ENCODE measurements at places on chromosomes 16 and 17. TPM values are rescaled to one million over a fixed set of nuclear protein-coding genes. Genes with fewer than 3 reads are reported as not detected.

C16orf74 gene
- 22.8 TPM for total RNA-seq

CD300H gene
- not detected for total RNA-seq

CLN3 gene
- total RNA-seq = 16.9 TPM

SLC38A8 gene
- total RNA-seq = not detected

WDR90 gene
- total RNA-seq = 17.4 TPM

ZG16 gene
- total RNA-seq = not detected

KRT20 gene
- total RNA-seq = not detected

All from glomerular endothelial cell (primary cell).